Activated CD8-positive, alpha-beta memory T cell treated with anti-CD3 and anti-CD28 coated beads for 4 hours (primary cell): ENCODE measurements at places on chromosomes 12 and 14.

DNA sequence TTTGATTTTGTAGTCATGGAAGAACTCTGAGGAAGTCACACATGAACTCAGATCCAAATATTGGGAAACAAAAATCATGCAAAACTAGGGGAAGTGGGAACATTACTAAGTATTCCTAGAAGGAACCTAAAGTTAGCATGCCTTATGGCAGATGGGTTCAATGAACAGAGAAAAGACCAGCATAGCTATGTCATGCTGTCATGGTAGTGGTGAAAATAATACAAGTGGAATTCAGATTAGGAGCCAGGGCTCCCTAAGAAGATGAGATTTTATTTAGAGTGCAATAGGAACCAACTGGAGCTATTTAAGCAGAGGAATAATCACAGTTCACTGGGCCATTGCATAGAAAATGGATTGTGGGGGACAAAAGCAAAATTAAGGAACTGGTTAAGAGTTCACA is 134.0 kb downstream of the DIO2 start:
- DNase-seq = no peak

- DNase-seq = no peak
These were observed 73.9 kb upstream of the PAWR start for GRCh38 chr12:79764641-79765040.

DNA sequence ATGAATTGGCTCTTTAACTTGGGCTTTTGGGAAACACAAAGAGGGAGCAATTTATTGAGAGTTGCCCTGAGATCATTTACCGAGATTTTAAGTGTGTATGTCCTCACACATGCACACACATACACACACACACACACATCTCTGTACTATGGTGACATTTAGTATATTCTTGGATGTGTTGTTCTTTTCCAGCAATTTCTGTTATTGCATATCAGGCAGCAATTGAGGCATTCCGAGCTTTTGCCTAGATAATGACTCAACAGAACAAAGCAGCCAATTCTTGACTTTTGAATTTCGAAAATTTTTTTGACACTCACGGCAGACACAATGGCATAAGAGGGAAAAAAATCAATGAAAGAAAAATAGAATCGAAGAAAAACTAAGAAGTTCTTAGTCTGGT is 248.5 kb downstream of the DUSP6 start:
- DNase-seq = no peak

DNA sequence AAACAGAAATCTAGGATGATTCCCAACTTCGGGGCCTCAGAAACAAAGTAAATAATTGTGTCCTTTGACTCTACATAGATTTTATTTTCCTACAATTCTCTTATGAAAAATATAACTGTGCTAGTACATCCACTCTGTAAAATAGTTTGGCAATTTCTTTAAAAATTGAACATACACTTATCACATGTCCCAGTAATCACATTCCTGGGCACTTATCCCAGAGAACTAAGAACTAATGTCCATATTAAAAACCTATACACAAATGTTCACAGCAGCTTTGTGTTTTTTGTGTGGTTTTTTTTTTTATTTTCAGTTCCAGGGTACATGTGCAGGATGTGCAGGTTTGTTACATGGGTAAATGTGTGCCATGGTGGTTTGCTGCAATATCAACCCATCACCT is 99.0 kb downstream of the KCNH5 start:
- DNase-seq = no peak

- DNase-seq = no peak
These were observed 1.1 kb downstream of the PDE3A start for GRCh38 chr12:20369305-20370013.

DNA sequence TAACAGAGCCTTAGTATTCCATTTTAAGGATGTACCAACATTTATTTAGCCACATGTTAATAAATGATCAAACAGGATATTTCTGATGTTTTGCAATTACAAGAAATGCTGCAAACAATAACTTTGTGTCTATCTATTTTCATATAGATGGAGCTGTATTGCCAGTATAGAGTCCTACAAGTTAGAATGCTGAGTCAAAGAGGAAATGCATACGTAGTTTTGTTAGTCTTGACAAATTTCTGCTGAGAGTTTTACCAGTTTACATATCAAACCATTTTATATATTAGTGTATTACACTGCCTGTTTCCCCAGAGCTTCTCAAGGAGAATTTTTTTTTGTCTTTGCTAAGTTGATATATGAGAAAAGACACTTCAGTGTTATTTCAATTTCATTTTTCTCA is 541.7 kb downstream of the SLC16A7 start:
- no peak for DNase-seq

- DNase-seq = no peak
These were observed 72.4 kb downstream of the RASSF3 start for GRCh38 chr12:64682572-64683277.

DNA sequence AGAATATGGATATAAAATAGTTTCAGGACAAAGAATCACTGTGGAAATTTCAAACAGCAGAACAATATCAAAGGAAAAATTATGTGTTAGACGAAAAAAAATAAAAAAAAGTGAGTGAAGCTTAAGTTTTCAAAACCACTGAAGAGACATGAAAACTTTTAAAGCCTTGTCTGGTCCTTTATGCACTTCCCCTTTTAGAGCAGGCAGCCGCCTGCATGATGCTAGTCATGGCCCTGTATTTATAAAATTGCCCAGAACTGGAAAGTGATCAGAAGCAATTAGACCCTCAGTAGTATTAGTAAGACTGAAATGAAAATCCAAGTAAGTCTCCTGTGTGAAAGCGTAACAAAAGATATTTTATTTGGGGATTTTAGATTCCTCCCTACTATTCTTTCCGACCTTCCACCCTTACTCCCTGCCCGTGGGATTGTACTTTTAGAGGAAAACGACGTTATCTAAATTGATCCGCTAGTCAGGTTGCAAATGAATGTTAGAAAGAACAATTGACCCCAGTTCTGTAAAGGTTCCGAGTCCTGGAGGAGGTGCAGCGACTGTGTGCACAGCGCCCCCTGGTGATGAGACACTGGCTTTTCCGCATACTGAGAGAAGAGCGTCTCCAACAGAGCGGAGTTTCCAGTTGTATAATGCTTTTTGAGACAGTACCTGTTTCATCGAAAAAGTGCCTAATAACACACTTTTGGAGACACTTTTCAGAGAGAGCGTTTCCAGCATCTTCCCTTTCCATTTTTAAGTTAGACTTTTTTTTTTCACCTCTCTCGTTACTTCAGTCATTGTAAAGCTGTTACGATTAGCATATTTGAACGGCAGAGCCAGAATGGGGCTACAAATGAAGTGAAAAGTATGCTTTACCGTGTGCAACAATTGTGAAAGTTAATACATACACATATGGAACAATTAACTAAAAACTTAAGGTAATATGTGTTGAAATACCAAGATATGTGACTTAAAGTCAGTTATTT is 12.4 kb downstream of the MGST1 start:
- DNase-seq = no peak

DNA sequence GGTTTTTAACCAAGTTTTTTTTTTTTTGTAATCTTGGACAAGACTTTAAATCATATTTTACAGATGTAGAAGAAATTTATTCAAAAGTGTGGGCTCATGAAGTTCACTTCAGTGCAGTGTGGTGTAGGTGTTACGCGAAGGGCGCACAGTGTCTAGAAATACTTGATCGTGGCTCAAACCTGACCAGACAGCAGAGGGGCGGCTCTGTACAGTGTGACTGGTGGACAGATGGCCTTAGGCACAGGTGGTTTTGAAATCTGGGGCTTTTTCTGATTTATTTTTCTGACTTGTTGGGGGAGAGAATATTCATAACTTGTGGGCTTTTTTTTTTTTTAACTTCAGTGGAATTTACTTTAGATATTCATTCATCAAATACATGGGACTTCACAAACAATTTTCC is 179.2 kb downstream of the PELI2 start:
- DNase-seq = no peak

DNA sequence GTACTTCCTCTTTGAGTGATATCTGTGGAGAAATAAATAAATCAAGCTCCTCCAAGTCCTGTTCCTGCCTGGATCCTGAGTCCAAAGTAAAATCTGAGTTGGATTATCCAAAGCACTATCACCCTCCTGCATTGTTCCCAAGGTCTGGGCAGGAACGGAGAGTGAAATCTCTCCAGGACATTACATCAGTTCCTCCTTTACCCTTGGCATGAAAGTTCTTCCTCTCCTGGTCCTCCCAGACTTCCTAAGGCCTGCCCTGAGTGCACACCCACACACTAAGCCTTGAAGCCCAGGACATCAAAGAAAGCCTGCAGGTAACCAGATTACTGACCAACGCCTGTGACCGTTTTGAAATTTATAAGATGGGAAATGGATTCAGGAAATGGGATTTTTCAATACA is 206.8 kb upstream of the BCL2L14 start:
- no peak for DNase-seq

DNA sequence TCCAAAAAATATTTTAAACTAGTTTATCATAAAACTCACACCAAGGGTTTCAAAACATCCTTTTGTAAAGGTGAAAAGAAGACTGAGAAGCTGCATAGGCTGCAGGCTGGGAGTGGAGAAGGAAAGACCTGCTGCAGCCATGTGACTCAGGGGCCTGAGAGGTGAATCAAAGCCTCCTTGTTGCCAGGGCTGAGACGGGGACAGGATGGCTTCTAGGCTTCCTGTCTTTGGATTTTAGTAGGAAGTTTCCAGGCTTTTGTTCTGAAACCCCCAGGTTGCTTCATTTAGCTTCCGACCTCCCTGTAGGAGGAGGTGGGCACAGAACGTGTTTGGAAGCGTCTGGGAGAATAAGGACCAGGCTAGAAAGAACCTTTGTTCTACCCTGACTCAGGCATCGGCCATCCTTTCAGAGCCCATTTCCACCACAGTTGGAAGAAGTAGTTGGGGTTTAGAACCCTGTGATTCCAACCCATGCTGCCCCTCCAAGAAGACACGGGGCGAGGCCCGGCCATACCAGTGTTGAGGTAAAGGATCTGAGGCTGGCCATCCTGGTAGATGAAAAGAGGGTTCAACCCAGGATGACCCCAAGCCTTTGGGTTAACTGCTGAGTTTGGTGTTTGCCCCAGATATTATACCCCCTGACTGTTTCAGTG is 122.4 kb downstream of the SLC25A47 start:
- DNase-seq = no peak

GRCh38 chr12:34397591-34398365 is 375.5 kb downstream of the ALG10 start:
- DNase-seq = no peak
